ENCODE measurements at places on chromosomes 5 and 9. TPM values are rescaled to one million over a fixed set of nuclear protein-coding genes. Genes with fewer than 3 reads are reported as not detected.

Gene UGT3A2
- total RNA-seq = 0.44 TPM

Gene RGS7BP
- total RNA-seq = 7.5 TPM

Gene PCDHGA3
- 2.9 TPM for total RNA-seq

Gene DDX4
- total RNA-seq = not detected

Gene PITX1
- 20.6 TPM for total RNA-seq

Gene PTGDS
- total RNA-seq = 111 TPM

Gene TNC
- total RNA-seq = 61.2 TPM

Gene ANKRD34B
- total RNA-seq = not detected

Gene CTNNA1
- total RNA-seq = 379 TPM

Gene IFNB1
- not detected for total RNA-seq

Gene HOMER1
- total RNA-seq = 16.5 TPM

GRCh38 chr5:157253547-157253946 lies 12.4 kb upstream of the CYFIP2 start:
- DNase-seq = no peak

- no peak for DNase-seq
These were observed 22.7 kb upstream of the PLPP6 start for GRCh38 chr9:4639420-4639819.

DNA sequence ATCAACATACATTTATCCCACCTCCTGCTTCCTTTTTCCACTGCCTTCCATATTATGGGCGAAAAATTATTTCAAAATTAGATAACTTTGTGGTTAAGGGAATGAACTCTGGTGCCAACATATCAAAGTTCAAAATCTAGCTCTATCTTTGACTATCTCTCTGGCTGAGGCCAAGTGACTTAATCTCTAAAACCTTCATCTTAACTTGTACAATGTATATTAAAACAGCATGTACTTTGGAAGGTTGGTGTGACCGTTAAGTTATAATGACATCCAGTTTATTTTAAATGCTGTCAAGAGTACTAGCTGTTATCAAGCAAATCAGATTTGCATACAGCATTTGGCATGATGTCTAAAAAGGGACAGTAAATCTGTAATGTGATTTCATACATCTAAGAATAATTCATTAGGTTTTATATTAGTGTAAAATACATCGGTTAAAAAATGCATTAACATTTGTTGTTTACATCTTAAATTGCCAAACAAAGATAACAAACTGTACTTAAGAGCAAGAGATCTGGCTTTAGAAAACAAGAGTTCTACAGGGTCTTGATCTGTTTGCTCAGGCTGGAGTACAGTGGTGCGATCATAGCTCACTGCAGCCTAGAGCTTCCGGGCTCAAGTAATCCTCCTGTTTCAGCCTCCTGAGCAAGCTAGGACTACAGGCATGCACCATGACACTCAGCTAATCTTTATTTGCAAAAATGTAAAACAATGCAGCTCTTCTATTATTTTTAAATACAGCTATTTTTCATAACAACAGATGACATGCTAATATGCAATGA lies 102.8 kb downstream of the CDH18 start:
- DNase-seq = no peak

- DNase-seq = no peak
These were observed 850 bp downstream of the IL6ST start for GRCh38 chr5:55993731-55994494.

- DNase-seq = no peak
These were observed 51.0 kb upstream of the EGFLAM start for GRCh38 chr5:38207343-38207742.

DNA sequence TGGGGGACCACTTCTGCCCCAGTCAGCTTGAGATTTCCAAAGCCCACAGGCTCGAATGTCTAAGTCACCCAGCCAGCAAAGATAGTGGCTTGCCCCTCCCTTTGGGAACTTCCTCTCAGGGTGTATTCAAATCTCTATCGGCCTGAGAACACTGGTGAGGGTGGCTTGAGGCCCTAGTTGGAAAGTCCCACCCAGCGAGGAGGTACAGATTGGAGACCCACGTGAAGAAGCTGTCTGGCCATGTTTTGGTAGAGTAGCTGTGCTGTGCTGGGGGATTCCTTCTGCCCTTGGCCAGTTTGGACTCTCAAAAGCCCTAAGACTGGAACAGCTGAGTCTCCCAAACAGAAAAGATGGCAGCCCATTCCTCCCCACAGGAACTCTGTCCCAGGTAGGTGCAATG lies 172.7 kb upstream of the RIOK2 start:
- DNase-seq = no peak

DNA sequence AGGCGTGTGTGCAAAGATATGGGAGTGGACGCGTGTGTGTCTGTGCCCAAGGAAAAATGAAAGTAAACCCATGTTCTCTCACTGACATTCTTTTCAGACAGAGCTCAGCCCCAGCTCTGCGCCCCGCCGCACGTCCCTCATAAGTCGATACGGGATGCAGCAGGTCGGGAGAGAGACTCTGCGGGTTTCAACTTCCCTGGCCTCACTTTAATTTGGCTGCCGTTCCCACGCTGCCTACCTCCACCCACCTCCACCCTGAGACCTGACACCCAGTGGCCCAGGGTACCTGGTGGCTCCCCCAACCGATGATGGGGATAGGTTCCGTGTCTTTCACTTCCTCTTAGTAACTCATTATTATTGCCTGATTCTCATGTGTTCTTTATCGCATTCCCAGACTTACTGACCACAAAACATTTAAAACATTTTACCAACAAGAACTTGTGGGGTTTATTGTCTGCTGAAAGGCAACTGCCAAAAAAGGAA lies 19.4 kb downstream of the LHX2 start:
- no peak for DNase-seq

GRCh38 chr9:32502464-32502863 lies 23.5 kb downstream of the RIGI start:
- DNase-seq = no peak

- no peak for DNase-seq
These were observed 48.3 kb upstream of the IRX4 start for GRCh38 chr5:1930880-1931603.

DNA sequence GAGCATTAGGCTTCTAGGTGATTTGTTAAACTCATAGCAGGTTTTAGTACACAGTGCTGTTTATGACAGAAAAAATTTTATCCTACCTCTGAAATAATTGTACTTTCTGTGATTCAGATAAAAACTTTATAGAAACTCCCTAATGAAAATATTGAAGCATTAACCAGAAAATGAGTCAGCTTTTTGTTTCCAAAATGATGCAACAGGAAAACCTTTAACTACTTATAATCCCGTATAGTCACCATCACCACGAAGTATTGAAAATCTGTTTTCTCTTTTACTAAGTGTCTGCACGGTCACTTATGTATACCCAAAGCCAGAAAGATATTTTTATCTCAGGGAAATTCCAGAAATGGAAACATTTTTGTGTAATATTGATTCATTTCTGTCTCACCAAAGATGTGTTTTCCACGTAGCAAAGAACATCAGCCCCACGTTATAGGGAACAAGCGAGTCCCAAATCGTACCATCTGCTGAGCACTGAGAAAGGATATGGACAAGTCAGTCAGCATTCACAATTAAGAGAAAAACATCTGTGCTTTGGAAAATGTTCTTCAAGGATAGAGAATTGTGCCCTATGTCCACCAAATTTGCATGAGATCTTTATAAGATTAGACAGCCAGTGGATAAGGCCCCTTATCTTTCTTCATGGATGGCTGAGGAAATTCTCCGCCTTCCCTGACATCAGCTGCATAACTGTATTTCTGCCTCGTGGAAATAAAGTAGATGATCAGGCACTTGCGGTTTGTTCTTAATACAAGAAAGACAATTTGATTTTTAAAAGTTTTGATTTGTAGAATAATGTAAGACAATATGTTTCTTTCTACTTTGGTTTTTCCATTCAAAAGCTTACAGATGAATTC lies 41.9 kb downstream of the TNFAIP8 start:
- DNase-seq = no peak

DNA sequence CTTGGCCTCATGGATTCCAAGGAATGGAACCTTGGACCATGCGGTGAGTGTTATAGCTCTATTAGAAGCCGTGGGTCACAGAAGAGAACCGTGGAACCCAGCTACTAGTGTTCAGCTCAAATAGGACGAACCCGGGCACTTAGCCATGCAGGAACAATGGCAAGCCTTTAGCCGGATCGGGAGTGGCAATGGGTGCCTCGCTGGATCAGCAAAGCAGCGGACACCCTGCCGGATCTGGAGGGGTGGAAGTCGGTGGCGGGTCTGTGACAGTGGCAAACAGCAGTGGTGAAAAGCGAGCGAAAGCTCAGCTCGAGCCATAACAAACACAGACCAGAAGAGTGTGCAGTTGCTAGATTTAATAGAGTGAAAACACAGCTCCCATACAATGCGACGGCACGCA lies 2.4 kb upstream of the CDO1 start:
- no peak for DNase-seq

DNA sequence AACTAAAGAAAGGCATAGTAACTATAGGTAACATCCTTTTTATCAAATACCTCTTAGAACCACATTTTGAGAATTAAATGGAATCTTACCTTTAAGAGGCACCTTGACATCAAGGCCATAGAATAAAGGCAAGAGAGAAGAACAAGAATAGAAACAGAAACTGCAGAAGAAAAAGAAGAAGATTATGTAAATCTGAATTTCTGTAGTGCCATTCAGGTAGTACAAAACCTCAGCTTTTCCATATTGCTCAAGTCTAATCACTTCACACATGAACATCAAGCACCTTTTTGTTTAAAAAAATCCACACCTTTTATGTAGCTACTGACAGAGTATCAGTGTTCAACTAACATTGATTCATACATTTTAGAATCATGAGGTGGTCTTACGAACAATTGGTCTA lies 91.8 kb upstream of the DPYSL3 start:
- DNase-seq = no peak

DNA sequence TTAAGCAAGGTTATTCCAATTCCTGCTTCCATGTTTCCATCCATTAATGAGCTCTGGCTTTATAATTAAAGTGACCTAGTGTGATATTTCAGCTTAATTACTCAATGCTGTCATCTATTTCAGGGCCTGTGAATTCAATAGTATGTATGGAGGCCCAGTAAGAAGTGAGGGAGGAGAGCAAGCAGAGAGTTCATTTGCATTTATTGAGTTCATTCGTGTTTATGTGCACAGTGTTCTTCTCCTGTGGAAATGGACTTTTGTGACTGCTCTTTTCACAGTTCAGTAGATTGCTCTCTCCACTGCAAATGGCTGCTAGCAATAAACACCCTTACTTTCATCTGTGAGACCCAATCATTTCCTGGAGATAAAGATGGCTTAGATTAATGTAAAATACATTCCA lies 130.9 kb downstream of the CEMIP2 start:
- DNase-seq = no peak

- DNase-seq = no peak
These were observed 26.5 kb downstream of the SARDH start for GRCh38 chr9:133711428-133712220.

DNA sequence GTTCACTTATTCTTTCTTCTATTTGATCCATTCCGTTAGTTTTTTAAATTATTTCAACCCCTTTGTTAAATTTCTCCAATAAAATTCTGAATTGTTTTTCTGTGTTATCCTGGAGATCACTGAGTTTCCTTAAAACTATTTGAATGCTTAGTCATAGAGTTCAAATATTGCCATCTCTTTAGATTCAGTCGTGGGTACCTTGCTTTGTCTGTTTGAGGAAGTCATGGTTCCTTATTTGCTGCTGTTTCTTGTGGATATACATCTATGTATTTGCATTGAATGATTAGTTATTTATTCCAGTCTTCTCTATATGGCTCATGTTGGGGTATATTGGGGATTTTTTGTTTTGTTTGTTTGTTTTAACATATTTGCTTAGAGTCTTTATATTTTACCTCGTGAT lies 80.6 kb downstream of the HINT1 start:
- DNase-seq = no peak

- no peak for DNase-seq
These were observed 30.0 kb downstream of the SNX30 start for GRCh38 chr9:112780450-112781036.

- DNase-seq = no peak
These were observed 46.1 kb upstream of the RNU6ATAC start for GRCh38 chr9:134210511-134210907.

GRCh38 chr5:32471784-32472183 lies 27.2 kb upstream of the ZFR start:
- no peak for DNase-seq

DNA sequence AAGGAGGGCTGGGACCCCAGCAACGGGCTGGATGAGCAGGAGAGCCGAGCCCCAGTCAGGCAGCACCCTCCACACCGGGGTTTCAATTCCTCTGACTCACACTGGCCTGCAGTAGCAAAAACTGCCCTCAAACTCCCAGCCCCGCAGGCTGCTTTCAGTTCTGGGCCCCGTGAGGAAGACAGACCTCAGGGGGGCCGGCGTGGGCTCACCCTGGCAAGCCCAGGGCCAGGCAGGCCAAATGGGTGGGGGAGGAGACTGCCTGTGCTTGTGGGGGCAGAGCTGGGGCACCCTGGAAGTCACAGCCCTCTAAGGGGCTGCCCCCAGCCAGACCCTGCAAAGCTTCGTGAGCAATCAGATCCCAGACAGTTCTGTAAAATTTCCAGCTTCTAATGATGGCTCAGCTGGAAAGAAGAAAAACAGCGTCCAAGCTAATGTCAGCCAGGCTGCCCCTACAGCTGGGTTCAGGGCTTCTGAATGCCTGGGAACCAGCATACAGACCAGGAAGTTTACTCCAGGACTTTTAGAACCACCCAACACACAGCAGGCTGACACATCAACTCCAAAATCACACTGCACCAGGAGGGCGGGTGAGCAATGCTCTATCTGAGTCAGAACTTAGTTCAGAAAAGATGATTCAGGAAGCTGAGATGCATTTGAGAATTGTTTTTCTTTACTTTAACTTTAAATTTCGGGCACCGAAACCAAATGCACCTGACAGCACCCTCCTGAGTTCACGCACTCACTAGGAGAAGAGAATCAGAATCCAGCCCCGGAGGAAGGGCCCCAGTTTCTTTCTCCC lies 34.7 kb downstream of the LPCAT1 start:
- no peak for DNase-seq

DNA sequence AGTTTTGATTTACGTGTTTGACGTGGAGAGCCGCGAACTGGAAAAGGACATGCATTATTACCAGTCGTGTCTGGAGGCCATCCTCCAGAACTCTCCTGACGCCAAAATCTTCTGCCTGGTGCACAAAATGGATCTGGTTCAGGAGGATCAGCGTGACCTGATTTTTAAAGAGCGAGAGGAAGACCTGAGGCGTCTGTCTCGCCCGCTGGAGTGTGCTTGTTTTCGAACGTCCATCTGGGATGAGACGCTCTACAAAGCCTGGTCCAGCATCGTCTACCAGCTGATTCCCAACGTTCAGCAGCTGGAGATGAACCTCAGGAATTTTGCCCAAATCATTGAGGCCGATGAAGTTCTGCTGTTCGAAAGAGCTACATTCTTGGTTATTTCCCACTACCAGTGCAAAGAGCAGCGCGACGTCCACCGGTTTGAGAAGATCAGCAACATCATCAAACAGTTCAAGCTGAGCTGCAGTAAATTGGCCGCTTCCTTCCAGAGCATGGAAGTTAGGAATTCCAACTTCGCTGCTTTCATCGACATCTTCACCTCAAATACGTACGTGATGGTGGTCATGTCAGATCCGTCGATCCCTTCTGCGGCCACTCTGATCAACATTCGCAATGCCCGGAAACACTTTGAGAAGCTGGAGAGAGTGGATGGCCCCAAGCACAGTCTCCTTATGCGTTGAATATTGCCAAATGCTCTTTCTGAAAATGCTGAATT lies 850 bp downstream of the RRAGA start:
- DNase-seq = no peak

GRCh38 chr5:8340739-8341344 lies 471.9 kb downstream of the MTRR start:
- no peak for DNase-seq

GRCh38 chr9:127923771-127924170 lies 6.8 kb downstream of the PIP5KL1 start:
- DNase-seq = no peak

Data from ureter (tissue), 1 donor.